ENCODE measurements at places on chromosomes 13 and 19.

- no peak for DNase-seq
Measured at GRCh38 chr13:99418843-99419140, 82.5 kb upstream of the TM9SF2 start.

DNA sequence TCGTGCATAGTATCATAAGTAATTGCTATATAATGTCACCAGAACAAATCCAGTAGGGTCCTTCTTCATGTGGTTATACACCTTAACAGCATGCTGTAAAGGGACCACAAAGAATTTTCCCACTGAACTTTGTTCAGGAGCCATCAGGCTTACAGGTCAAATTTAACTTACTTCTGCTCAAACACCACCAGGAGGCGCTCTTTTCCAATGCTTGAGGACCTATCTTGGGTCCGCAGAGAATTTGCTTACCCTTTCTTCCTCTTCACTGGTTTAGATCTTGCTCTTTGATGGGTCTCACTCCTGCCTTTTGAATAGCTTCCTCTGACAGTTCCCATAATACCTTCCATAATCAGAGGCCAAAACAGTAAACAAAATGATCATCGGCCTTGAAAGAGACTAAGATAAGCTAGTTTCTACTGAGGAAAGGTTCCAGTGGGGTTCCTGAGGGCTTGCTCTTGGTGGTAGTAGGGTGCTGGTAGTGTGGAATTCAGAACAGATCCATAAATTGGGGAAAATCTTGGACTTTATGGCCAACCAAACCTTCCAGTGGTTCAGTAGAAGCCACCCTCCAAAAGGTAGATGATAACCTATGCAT is 37.4 kb downstream of the SCGB2B2 start:
- DNase-seq = peak; percentile 32

- DNase-seq = no peak
Measured at GRCh38 chr13:71869274-71869673, 2.3 kb upstream of the DACH1 start.

GRCh38 chr19:33865306-33865705 is 68.6 kb downstream of the KCTD15 start:
- no peak for DNase-seq

DNA sequence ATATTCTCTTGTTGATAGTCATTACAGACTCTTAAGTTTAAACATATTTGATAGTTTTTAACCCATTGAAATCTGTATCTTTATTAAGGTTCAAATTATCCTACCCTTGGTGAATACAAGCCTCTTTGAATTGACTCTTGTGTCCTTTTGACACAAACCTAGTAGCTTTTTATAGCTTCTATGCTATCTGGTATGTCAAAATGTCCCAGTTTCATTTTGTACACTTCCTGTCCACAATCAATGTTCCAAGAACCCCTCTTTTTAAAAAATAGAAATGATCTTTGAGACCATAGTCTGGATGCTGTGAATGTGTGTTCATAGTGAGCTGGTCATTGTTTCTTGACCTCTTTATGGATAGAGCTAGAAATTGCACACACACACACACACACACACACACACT is 39.2 kb upstream of the FGF14 start:
- no peak for DNase-seq

DNA sequence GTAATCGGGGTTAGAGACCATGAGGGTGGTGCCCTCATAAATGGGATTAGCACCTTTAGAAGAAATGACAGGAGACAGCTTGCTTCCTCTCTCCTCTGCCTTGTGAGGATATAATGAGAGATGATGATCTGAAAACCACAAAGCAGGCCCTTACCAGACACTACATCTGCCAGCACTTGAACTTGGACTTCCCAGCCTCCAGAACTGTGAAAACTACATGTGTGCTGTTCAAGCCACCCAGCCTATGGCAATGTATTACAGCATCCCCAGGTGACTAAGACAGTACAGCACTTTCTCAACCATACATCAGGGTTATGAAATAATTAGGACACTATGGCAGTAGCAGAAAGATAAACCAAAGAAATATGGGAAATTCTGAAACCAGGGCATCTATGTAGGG is 7.4 kb downstream of the ZNF564 start:
- DNase-seq = no peak

DNA sequence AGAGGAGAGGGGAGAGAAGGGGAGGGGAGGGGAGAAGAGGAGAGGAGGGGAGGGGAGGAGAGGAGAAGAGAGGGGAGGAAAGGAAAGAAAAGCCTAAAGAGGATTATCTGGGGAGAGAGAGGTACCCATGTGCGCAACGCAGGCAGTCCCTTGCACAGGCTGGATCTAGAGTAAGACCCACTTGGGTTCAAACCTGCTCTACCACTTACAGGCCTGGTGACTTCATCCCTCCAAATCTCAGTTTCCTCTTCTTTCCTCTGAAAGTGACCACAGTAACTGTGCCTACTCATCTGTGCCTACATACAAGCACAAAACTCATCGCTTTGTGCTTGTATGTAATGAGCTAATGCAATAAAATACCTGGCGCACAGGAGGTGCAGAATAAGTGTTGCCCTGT is 732 bp upstream of the MAP1S start:
- no peak for DNase-seq

DNA sequence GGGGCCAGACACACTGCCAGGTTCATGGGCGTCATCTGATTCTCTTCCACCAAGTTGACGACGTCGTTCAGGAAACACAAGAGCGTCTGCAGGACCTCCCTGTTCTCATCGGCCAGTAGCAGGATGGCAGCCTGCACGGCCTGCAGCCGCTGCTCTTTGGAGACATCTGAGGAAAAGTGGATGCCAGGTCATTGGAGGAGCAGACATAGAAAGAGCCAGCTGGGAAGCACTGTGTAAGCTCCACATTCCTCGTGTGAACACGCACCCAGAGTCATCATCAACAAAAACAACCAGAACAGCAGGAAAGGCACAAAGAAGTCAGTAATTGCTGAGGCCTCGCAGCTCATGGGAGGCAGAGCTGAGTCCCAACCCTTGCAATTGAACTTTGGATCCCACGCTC is 96.5 kb downstream of the KL start:
- DNase-seq = no peak

GRCh38 chr19:41351339-41352245 is 2.1 kb downstream of the TGFB1 start:
- peak; percentile 80 for DNase-seq

GRCh38 chr19:47433121-47433520 is 13.8 kb upstream of the MEIS3 start:
- no peak for DNase-seq

DNA sequence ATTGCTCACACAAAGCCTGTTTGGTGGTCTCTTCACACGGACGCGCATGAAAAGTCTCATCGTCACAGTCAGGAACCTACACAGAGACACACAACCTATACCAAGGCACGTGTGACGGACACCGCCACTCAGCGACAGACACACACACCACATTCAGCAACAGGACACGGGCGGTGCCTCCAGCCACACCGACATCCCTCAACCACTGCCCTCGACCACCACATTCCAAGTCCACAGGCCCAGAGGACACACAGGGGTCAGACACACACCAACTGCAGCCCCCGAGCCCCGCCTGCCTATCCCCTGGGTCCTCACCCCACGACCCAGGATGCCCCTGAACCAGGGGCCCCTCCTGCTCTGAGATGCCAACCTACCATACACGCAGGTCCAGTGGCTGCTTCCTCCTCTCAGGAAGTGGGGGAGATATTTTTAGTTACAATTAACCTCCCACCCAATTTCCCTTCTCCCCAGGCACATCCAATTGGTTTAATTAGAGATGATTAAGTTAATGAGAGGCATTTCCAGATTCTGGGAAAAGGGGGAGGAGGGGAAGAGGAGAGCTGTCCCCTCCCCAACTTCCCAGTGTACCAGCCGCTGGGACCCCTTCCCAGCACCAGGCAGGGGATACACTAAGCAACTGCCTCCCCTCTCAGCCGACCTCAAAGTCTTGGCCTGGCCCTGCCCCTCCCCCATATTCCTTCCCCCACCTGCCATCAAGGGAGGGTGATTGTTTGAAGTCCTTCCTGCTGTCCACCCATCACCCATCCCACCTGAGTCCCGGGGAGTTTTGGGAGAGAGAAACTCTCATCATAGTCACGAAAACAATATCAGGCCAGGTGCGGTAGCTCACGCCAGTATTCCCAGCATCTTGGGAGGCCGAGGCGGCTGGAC is 20.4 kb downstream of the MEIS3 start:
- no peak for DNase-seq

DNA sequence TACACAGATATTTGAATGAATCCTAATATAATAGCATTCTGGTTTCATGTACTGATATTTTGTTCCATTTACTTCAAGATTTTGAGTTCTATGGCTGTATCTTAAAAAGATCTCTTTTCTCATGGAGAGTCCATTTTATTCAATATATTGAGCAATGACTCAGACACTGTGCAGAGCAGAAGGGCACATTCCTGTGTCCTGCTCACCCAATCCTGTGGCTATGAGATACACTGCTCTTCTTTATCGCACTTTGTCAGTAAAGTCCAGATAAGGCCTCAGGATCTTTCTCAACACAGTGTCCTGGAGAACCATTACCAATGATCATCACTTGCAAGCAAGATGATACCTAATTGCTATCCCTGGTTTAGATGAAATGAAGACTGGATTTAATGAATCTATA is 155.0 kb downstream of the CYSLTR2 start:
- DNase-seq = no peak

- DNase-seq = peak; percentile 70
Measured at GRCh38 chr19:2503521-2504109, 27.7 kb downstream of the GADD45B start.

- no peak for DNase-seq
Measured at GRCh38 chr13:54949735-54950134, 1921.1 kb downstream of the OLFM4 start.

DNA sequence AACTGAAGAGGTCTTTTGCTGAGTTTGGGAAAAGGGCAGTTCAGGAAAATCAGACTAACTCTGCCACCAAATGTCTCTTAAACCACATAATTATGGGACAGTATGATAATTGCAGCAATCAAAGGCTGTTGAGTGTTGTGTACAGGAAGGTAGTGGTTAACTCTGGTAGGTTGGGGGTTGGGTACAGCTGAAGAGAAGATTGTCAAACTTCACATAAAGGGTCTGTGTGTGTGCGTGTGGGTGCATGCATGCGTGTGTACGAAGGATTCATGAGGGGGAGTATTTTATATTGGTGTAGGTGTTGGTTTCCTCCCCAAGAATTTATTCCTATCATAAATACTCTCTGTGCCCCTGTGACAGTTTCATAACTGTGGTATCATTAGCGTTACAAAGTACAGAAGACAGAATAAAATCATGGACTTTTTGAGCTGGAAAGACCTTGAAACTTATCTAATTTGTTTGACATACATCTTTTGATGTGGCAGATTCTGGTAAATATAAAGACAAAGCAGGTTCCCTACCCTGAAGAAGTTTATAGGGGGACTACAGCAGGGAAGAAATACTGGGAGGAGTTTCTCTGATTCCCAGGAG is 94.1 kb downstream of the PCCA start:
- no peak for DNase-seq

DNA sequence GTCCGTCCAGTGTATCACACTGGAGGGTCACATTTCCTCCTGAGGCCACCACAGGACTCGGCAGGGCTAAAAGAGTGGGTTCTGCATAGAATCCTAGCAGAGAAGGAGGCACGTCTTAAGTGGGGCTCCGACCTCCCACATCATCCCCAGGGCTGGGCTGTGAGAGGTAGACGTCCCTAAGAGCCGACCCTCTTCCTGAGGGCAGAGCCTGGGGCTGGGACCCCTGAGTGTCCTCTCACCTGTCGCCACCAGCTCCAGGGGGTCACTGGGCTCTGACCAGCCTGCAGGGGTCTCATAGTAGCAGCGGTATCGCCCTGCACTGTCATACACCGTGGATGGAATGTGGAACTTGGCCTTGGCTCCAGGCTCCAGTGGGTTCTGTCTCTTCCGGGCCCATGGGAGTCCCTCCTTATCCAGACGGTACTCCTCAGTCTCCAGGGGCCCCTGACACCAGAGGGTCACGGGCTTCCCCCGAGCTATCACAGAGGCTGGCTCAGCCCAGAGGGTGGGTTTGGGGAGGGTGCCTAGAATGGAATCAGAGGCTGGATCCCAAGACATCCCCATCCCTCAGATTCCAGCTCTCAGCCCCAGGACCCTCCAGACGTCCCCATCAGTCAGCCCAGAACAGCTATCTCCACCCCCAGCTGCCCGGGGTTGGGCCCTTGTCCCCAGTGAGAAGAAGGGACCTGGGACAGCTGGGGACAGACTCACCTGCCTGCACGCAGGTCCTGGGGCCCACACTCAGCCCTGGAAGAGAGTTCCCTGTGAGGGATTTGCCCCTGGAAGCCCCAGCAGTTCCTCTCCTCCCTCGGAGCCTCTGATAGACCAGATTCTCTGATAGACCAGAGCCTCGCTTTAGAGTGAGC is 590 bp downstream of the LILRB5 start:
- no peak for DNase-seq

DNA sequence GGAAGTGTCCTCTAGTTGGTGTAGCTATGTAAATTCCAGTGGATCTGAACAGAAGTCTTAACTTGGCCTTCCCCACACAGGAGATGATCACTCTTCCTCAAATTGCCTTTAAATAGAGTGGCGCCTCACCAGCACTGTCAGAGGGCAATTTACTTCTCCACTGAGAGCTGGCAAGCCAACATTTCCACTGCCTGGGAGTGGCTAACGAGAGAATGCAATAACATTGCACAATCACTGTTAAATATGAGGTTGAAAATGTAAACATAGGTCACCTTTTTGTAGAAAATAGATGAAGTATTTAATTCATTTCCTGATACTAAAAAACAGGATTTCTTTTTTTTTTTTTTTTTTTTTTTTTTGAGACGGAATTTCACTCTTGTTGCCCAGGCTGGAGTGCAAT is 55.4 kb upstream of the UBL3 start:
- no peak for DNase-seq

- no peak for DNase-seq
Measured at GRCh38 chr13:34993470-34993869, 51.4 kb downstream of the NBEA start.

- DNase-seq = no peak
Measured at GRCh38 chr13:40384976-40385857, 281.2 kb downstream of the FOXO1 start.

DNA sequence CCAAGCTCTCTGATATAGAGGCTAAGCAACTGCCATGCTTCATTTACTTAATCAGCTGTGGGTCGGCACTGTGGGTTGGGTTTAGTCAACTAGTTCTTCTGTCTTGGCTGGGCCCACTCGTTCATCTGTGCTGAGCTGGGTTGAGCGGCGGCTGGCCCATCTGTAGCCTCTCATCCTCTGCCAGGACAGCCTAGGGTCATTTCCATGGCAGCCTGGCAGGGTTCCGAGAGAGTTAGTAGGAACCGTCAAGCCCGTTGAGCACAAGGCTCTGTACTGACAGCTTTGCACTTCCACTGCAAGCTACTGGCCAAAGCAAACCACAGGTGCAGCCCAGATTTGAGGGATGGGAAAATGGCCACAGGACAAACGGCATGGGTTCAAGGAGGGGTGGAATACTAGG is 6.6 kb upstream of the ZNF835 start:
- DNase-seq = no peak

- no peak for DNase-seq
Measured at GRCh38 chr13:104011505-104012241, 945.5 kb upstream of the SLC10A2 start.

Measured in T-helper 2 cell treated with Interferon-gamma antibody and Interleukin-4, amounts not matched to agents 5 μg/mL and 100 μg/mL, for 36 hours (primary cell).